Panc1 (cell line): ENCODE measurements at places on chromosomes 12 and 14. TPM values are rescaled to one million over a fixed set of nuclear protein-coding genes. Genes with fewer than 3 reads are reported as not detected.
A peak's percentile ranks its signal among the peaks of the same experiment; 100 is the strongest.

DNA sequence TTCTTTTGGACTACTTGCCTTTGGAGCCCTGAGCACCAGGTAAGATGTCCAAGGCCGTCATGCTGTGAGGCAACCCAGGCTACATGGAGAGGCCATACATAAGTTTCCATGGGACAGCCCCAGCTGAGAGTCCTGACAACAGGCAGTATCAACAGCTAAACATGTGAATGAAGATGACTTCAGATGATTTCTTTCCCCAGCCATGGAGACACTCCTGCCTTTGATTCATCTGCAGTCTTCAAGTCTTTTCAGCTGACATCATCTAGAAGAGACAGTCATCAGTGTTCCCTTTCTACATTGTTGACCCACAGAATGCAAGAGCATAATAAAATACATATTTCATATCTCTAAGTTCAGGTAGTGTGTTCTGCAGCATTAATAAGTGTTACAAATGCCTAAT, 398.7 kb downstream of the BTG1 start:
- no peak for DNase-seq

GRCh38 chr12:110699591-110700445, 10.9 kb upstream of the HVCN1 start:
- DNase-seq, result no peak

GRCh38 chr14:90475298-90475697, 78.5 kb downstream of the CALM1 start:
- no peak for DNase-seq

DNA sequence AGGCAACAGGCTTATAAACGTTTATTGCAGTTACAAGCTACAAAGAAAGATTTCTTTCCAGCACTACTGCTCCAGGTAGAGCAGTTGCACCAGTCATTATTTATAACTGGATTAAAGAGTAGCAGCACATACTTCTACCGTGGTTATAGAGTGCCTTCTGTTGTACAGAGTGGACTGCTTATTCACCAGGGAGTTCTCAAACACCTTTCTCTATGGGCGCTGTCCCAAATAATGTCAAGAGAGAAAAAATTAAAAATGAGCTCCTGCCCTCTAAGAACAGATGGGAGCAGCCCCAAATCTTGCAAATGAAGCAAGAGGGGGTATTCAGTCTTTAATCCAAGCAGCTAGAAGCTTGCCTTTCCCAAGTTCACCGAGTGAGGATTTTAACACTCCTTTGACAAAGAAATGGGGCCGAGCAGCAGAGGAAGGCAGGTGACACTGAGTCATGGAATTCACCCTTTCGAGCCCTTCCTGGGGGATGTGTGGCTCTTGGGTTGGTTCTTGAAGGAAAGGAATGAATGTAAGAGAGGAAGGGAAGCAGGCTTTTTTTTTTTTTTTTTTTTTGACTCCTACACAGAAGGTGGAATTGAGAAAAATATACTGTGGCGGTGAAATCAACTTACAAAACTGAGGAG, 181.2 kb downstream of the PRKCH start:
- DNase-seq, result no peak

- no peak for DNase-seq
Measured at GRCh38 chr12:15982471-15982870, 71.3 kb downstream of the DERA start.

- DNase-seq, result no peak
Measured at GRCh38 chr12:6116471-6117021, 7.9 kb downstream of the VWF start.

- DNase-seq, result no peak
Measured at GRCh38 chr14:58815161-58815701, 177.5 kb downstream of the DACT1 start.

- DNase-seq, result no peak
Measured at GRCh38 chr12:132772606-132773005, 11.0 kb upstream of the ANKLE2 start.

- no peak for DNase-seq
Measured at GRCh38 chr14:65252482-65253255, 150.4 kb upstream of the MAX start.

DNA sequence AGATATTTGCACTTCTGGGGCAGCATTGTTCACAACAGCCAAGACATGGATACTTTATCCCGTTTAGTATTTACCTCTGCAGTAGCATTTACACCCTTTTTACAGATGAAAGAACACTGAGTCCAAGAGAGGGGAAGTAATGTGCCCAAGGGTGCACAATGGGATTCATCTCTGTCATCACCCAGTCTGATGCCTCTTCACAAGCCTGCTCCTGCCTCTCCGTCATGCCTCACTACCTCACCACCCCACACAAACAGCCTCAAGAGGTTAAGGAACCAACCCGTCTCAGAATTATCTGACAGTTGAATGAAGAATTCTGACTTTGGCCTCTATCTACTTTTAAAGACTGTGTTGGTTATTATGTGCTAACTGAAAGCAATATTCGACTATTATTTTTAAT, 368.4 kb downstream of the ATP23 start:
- no peak for DNase-seq

- DNase-seq, result no peak
Measured at GRCh38 chr12:28776220-28776619, 372.9 kb upstream of the FAR2 start.

DNA sequence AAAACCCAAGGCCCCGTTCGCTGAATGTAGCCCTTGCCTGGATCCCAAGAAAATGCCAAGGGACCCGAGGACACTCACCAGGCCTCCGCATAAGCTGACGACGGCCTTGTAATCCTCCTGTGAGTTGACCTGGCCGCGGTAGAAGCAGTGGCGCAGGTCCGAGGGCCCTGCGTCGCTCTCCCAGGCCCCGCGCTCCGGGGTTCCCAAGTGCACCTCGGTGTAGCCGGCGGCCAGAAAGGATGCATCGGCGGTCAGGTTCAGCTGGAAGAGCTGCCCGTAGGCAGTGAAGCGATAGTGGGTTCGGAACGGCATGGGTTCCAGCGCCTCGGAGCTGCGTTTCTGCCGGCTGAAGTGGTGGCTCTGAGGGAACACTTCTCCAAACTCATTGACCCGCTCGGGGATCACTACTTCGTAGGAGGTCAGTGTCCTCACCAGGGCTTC, 1.2 kb downstream of the ADAMTS20 start:
- DNase-seq, result no peak

DNA sequence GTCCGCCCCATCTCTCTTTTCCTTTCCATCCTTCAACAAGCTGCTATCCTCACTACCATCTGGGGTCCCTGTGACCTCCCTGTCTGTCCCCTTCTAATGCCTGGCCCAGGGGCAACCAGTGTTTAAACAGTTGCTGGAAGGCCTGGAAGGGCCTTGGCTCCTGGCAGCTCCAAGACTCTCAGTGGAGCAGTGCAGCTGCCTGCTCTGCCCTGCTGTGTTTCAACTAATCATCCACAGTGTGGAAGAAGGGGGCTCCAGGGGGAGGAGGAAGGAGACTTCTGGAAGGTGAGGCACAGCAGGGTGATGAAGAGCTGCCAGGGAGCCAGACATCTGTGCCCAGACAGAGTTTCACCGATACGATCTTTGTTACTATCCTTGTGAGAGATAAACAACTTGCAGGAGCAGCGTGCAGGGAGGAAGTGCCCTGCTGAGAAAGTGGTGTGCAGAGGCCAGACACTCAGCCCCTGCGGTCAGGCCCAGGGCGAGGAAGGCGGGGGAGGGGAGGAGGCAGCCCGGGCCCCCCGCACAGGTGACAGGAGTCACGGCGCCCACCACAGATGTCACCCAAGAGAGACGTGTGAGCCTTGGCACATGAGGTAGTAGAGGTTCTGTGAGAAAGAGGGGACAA, 1061.8 kb downstream of the BCL11B start:
- no peak for DNase-seq

GRCh38 chr12:29519585-29520182, 22.2 kb upstream of the OVCH1 start:
- DNase-seq, result peak; percentile 42

GRCh38 chr12:104460973-104461698, 4.4 kb downstream of the CHST11 start:
- no peak for DNase-seq

- DNase-seq, result no peak
Measured at GRCh38 chr14:89444516-89445125, 27.6 kb upstream of the FOXN3 start.

DNA sequence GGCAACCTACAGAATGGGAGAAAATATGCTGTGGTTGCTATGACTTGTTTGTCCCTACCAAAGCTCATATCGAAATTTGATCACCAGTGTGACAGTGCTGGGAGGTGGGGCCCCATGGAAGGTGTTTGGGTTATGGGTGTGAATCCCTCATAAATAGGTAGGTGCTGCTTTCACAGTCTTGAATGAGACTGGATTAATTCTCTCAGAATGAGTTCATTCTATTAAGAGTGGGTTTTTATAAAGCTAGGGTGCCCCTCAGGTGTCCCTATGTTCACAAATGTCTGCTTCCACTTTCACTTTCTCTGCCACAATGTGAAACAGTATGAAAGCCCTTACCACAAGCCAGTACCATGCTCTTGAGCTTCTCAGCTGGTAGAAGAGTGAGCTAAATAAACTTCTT, 133.5 kb downstream of the CPNE8 start:
- no peak for DNase-seq

GRCh38 chr14:35418093-35418492, 13.5 kb upstream of the NFKBIA start:
- DNase-seq, result no peak

GRCh38 chr14:69685716-69686115, 74.3 kb downstream of the SUSD6 start:
- DNase-seq, result no peak

DNA sequence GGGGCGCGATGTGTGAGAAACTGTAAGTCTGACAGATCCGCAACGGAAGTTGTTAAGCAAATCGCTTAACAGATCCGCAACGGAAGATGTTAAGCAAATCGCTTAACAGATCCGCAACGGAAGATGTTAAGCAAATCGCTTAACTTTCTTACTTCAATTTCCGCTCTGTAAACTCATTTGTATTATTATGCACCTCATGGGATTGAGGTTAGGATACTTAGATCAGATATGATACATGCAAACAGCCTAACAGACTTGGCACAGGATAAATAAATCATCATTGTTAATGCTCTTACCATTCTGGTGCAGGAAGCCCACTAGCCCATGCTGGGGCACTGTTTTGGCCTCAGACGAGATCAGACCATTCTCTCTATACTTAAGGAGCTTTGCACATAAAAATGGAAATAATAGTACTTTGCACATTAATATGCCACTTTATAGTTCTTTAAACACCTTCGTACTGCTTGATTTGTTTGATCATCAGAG, 399 bp downstream of the NCAPD2 start:
- DNase-seq, result no peak

- peak; percentile 74 for DNase-seq
Measured at GRCh38 chr14:106308839-106309389, 782.5 kb downstream of the TMEM121 start.

DNA sequence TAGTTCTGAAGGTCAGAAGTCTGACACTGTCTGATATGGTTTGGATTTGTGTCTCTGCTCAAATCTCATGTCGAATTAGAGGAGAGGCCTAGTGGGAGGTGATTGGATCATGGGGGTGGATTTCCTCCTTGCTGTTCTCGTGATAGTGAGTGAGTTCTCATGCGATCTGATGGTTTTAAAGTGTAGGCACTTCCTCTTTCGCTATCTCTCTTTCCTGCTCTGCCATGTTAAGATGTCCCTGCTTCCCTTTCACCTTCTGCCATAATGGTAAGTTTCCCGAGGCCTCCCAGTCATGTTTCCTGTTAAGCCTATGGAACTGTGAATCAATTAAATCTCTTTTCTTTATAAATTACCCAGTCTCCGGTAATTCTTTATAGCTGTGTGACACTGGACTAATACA, 84.1 kb upstream of the TMTC1 start:
- DNase-seq, result no peak

GRCh38 chr12:92206011-92206410, 60.4 kb upstream of the BTG1 start:
- DNase-seq, result no peak

DNA sequence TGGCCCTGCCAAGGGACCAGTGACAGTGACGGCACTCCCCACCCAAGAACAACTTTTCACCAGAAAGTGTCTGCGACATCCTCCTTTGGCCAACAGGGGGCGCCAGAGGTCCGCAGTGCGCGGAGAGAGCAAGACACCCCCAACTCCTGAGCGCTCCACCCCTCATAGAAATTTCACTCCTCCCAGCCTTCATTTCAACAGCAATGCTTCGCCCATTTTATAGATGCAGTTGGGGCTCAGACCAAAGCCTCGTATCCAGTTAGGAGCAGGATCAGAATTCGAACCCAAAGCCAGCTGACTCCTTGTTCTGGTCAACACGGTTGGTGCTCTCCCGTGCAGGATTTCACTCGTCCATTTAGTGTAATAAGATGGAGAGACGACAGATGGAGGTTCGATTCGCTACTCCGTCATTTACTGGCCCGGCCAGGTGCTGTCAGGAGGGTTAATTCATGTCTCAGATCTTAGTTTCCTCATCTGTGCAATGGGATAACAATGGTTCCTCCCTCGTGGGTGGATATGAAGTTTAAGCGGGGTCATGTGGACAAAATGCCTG, 2.4 kb upstream of the POP5 start:
- DNase-seq, result peak; percentile 20

- no peak for DNase-seq
Measured at GRCh38 chr12:3662521-3662921, 90.4 kb downstream of the CRACR2A start.

DNA sequence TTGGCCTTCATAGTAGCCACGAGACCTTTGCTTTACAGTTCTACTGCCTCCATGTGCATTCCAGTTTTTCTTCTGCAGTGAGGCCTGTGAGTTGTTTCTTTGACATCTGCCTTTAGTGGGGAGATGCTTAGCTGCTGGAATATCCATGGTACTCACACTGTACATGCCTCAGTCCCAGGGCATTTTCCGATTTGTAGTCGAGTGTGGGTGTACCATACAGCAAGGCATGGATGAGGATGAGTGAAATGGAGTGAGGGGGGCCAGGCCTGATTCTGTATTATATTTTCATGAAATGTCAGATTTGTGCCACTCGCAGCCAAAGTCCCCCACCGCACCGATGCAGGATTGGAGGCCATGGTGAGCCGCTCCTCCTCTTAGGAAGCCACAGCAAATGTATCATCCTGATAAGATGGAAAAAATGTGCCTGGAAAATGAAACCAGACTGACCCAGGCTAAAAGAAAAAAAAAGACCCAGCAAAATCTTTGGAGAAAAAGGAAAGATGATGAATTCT, 173.0 kb downstream of the ADGRD1 start:
- DNase-seq, result no peak

The SLC6A12 gene
- 1.0 TPM for total RNA-seq

The TEX22 gene
- 2.9 TPM for total RNA-seq

The KRT72 gene
- not detected for total RNA-seq

The PAX9 gene
- total RNA-seq, result 0.82 TPM

The KRT86 gene
- total RNA-seq, result 1.1 TPM

The RND1 gene
- total RNA-seq, result 0.44 TPM

The DNAI7 gene
- 0.10 TPM for total RNA-seq

The RNF10 gene
- total RNA-seq, result 177 TPM

The ZNF84 gene
- 36.8 TPM for total RNA-seq

The INSM2 gene
- not detected for total RNA-seq

The PRICKLE1 gene
- total RNA-seq, result 20.1 TPM

The SYNE3 gene
- 6.2 TPM for total RNA-seq

The CCDC196 gene
- not detected for total RNA-seq
